ENCODE measurements at places on chromosomes 4 and X.
A peak's percentile ranks its signal among the peaks of the same experiment; 100 is the strongest.

DNA sequence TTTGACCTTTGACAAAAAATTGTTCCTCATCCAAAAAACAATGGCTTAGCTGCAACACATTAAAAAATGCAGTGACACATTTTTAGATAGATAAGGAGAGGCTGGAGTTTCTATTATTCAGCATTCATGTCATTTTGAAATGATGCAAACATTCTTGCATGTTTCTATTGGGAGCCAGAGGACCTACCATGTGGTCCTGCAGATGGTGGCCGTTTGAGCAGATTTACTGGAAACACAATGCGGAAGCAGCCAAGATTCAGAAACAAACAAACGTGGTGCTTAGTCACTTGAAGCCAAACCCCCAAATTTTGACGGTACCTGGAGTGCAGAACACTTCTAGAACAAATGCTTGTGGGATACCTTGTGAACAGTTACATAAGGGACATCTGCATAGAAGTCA, 456.7 kb downstream of the PCDH18 start:
- DNase-seq, result no peak

DNA sequence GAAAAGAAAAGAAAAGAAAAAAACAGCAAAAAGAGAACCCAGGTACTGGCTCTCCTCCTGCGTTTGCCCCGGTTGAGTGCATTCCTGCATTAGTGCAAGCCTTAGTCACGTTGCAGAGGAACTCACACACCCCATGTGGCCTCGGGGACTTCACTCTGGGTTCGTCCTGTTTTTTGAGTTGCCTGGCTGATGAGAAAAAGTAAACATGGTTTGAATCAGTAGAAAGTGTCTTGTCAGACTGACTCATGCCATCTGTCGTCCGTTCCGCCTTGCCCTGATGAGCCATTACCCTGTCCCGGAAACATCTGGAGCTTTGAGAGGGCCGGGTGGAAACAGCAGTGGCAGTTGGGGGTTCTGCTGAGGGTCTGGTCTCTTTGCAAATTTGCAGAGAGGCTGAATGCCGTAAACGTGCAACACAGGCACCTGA, 16.3 kb downstream of the CD99 start:
- peak; percentile 30 for DNase-seq

DNA sequence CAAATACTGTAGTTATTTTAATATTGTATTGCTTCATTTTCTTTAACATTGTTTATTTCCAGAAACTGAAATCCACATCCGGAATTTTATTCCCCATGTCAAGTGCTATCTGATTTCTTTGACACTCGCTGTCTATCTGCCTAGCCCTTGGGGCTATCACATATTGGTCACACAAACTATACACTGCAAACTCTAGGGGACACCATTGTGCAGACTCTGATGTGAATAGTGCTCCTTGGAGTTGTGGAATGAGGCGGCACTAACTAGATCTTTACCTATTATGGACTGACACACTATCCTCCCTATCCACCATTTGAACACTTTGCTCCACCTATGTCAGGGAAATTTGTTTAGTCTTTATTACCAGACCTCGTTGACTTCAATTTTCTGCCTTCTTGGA, 534.5 kb downstream of the GLUD2 start:
- no peak for DNase-seq

GRCh38 chr4:22435652-22436051, 80.2 kb downstream of the ADGRA3 start:
- DNase-seq, result no peak
